ENCODE measurements at places on chromosomes 3 and 15. TPM values are rescaled to one million over a fixed set of nuclear protein-coding genes. Genes with fewer than 3 reads are reported as not detected.

The UACA gene
- polyA plus RNA-seq, result 2.5 TPM

DNA sequence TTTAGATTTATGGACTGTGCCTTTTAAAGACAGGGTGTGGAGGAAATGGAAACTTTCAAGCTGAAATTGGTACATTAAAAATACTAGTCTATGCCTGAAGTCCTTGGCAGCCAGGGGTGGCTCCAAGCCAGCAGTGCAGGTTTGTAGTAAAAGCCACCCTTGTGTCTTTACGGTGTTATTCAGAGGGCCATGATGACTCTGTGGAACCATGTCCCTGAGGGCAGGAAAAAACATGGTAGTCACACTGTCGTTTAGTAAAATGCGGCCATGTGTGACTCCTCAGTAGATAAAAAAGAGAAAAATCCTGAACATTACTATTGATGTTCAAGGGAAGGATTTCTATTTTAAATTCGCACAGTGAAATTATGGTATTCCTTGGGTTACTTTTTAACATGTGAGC, 2.7 kb downstream of the FAN1 start:
- no peak for DNase-seq

The DPP8 gene
- polyA plus RNA-seq, result 6.1 TPM

GRCh38 chr3:85342915-85343314, 384.1 kb downstream of the CADM2 start:
- DNase-seq, result peak; percentile 48

The ALPK3 gene
- 18.0 TPM for polyA plus RNA-seq

DNA sequence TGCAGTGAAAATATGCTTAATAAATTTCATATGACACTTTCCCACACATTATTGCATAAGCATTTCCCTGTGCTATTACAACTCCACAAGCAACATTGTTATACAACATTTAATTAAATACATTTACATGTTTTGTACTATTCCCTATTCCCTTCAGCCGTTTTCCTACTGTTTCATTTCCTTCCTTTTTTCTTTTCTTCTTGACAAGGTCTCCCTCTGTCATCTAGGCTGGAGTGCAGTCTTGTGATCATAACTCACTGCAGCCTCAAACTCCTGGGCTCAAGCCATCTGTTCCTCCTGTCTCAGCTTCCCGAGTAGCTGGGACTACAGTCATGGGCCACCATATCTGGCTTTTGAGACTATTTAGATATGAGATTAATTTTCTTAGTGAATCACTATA, 254.7 kb downstream of the NFKBIZ start:
- no peak for DNase-seq

The SAMD7 gene
- polyA plus RNA-seq, result not detected

DNA sequence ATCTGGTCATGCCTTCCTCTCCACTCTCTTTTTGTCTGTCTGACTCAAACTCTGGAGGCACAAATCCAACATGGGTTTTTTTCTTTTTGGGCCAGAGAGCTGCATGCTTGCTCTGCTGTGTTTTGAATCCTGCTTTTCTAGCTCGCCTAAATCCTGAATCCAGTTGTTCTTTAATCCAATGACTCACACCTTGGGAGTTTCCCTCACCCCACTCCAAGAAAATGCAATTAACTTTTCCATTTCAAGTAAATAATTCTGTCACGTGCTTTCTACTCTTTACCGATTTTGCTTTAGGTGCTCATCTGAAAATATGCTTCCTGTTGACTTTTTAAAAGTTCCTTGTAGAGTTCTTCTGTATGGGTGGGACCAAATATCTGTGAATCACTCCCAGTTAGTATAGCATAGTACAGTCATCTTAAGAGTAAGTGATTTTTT, 47.6 kb downstream of the SLMAP start:
- DNase-seq, result no peak

DNA sequence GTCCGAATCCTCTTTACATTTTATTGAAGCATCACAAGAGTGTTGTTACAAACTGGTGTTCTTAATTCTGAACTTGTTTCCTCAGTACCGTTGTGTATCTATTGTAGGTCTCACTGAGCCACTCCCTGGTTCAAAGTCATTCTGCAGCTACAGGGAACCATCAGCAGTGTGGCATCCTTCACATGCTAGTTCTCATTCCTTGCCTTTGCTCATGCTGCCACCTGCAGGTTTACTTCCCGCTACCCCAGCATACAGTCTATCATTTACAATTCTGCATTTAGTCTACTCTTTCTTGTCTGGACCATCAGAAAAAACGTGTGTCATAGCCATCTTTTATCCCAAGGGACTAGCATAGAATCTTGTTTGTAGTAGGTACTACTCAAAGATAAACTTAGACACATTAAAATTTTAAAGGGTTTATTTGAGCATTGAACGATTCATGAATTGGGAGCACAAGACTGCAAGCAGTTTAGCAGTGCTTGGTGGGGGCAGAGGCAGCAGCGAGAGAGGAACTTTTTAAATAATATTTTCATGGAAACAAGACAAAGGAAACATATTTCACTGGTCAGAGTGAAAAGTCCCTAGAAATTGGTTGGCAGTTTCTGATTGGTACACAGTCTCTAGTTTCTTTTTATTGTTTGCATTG, 402.1 kb downstream of the CADM2 start:
- DNase-seq, result peak; percentile 82

The TFDP2 gene
- 27.0 TPM for polyA plus RNA-seq

DNA sequence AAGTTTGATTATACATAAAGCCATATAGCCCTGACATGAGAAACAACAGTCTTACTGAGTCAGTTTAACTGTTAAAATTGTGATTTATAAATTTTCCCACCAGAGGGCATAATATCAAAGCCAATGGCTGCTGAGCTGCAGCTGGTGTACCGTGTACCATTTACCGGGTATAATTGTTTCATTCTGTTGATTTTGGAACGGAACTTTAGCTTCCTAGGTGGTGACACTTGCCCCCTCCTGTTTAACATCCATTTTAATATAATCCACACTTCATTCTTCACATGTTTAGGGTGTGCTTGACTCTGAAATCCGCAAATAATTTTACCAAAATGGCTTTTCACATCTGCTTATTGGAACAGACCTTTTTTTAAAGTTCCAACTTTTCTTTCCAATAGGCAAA, 72.8 kb downstream of the SLC9A9 start:
- DNase-seq, result peak; percentile 76

- DNase-seq, result no peak
Measured at GRCh38 chr3:169430707-169431404, 232.7 kb downstream of the MECOM start.

GRCh38 chr15:25408929-25409328, 29.9 kb downstream of the UBE3A start:
- DNase-seq, result no peak

The CCR9 gene
- polyA plus RNA-seq, result 0.25 TPM

The PDCD7 gene
- 12.8 TPM for polyA plus RNA-seq

The AMT gene
- 2.7 TPM for polyA plus RNA-seq

- DNase-seq, result no peak
Measured at GRCh38 chr3:71537211-71537611, 46.3 kb downstream of the FOXP1 start.

- no peak for DNase-seq
Measured at GRCh38 chr15:36483409-36483808, 96.0 kb upstream of the CDIN1 start.

DNA sequence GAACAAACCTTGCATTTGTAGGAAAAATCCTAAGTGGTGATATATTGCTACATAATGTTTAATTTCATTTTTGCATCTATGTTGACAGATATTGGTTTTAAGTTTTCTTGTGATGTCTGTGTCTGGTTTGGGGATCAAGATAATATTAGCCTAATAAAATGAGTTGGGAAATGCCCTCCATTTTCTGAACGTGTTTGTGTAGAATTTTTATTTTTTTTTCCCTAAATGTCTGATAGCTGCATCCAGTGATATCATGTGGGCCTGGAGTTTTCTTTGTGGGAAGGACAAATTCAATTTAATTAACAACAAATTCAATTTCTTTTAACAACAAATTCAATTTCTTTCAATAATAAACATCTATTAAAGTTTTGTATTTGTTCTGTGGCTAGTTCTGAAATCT, 35.1 kb downstream of the NEDD4 start:
- no peak for DNase-seq

- DNase-seq, result no peak
Measured at GRCh38 chr3:11514191-11514821, 129.4 kb downstream of the VGLL4 start.

DNA sequence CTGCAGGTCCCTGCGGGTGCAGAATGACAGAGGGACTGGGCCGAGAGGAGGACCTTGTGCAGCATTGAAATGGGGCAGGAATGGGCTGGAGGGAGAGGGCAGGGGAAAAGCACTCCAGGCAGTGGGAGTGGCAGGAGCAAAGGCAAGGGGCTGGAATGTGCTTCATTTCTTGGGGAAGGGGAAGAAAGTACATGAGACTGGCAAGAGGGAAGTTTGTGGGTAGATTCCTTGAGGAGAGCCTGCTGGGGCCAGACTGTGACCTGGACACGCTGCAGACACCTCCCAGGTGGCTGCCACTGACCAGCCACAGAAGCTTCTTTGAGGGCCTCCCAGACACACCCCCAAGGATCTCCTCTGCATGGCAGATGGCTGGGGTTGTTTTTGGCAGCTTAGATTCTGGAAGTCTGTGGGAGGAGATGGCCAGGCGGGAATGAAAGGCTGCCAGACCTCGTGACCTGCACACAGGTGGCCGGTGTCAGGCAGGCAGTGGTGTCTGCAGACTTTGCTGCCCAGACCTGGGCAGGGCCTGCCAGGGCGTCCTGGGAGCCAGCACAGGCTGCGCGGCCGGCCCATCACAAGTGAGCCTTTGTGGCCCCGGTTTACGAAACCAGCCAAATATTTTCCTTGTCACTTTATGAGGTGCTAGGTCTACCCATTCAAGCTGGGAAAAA, 53.1 kb downstream of the SPSB4 start:
- no peak for DNase-seq

DNA sequence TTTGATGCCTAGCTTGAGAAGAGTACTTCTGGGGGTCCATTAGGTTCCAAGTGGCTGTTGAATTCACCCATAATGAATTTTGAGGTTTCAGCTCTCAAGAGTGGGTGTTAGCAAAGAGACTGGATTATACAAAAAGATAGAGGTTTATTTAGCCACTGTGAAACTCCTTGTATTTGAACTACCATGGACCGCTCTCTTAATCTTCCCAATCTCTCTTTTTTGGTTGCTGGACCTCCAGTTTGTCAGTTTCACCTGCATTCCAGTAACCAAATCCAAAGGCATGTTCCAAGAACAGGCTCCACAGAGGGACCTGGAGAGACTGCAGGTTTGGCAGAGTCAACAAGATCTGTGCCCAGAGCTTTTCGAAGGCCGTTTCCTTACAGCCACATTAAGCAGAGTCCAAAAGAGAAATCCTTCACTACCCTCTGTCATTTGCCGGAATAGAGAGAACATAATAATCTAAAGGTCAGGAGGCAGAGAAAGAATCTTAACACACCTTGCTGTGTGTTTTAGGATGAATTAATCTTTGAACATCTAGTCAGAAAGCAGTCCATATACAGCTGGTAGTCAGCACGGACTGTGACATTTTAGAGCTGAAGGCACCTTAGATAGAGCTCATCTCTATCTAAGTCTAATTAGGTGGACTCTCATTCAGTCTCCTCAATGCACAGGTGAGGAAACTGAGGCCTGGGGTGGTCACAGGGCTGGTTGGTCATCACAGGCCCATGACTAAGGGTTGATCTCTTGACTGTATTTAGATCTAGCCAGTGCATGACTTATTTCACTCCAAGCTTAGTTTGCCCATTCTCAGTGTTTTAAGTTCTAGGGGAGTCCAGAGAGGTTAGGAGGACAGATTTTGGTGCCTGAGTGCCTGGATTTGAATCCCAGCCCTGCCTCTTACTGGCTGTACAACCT, 1.3 kb downstream of the ABHD2 start:
- DNase-seq, result no peak

GRCh38 chr15:47218295-47218694, 499.0 kb upstream of the SEMA6D start:
- no peak for DNase-seq

The WDR76 gene
- polyA plus RNA-seq, result 19.0 TPM

GRCh38 chr15:80556694-80557367, 138.3 kb upstream of the ABHD17C start:
- no peak for DNase-seq

- no peak for DNase-seq
Measured at GRCh38 chr15:39914977-39915376, 5.1 kb downstream of the GPR176 start.

DNA sequence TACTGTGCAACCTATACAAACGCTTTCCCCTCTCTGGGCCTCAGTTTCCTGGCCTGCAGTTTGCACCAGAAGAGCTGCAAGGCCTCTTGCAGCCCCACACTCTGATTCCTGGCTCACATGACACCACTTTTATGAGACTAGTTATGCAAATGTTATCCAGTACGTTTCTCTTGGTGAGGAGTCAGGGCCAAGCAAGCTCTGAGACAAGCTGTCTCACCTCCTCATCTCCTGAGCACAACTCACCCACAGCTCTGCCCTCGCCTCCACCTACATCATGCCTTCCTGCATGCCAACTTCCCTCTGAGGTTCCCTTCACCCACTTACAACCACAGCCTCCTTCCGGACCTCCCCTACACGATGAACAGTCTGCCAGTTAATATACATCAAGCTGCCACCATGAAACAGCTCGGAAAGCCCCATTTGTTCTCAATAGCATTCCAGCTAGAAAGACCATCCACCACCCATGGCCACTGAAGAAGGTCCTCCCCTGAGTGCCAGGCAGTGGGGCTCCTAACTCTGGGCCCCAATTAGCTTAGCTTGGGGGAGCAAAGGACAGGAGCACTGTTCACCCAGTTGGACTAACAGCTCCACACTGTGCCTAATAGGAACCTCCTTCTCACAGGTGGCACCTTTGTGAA, 25.0 kb downstream of the CRYGS start:
- DNase-seq, result no peak

DNA sequence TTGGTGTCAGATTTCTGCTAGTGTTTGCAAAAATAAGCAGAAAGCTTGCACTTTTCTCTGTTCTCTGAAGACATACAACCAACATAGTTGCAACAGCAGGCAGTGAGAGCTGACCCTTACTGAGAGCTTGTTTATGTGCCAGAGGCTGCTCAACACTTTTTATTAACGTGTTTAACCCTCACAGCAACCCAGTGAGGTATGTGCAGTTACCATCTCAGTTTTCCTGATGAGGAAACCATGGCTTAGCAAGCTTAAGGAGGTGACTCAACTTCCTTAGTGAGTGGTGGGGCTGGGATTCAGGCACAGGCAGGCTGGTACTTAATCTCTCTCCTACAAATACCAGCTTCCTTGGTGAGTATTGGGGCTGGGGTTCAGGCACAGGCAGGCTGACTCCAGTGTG, 158.1 kb upstream of the CTDSPL start:
- DNase-seq, result no peak

The RLBP1 gene
- 1.1 TPM for polyA plus RNA-seq

Measured in brain (organoid and tissue), 16 donors.